ENCODE measurements at places on chromosomes 4 and X. TPM values are rescaled to one million over a fixed set of nuclear protein-coding genes. Genes with fewer than 3 reads are reported as not detected.

Gene CPE
- total RNA-seq = 2.1 TPM

Gene DUSP21
- total RNA-seq = not detected

Gene UGT8
- total RNA-seq = 5.1 TPM

Gene FGFBP1
- not detected for total RNA-seq

Gene FAM13A
- total RNA-seq = 22.2 TPM

Measured in NCI-H460 (cell line).